ENCODE measurements at places on chromosomes 5 and 9. TPM values are rescaled to one million over a fixed set of nuclear protein-coding genes. Genes with fewer than 3 reads are reported as not detected.

GRCh38 chr9:109771087-109771486, 8.9 kb upstream of the PALM2AKAP2 start:
- DNase-seq: no peak

GRCh38 chr9:114149765-114150340, 5.5 kb upstream of the COL27A1 start:
- no peak for DNase-seq

DNA sequence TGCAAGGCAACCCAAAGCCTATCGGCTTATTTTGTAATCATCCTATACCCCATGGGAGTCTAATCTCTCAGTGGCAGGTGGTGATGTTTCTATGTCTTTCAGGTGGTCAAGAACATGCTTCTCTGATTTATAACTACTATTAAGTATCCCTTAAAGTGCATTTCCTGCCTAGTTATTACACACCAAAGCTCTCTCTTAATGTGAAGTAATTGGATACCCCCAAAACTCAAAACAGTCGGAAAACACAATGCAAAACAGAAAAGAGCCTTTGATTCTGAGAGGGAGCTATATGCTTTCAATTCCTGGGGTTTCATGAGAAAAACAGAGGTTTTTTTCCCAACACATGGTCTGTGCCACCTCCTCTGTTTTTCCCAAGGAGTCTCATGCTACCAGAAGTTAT, 416.4 kb downstream of the CSNK1G3 start:
- DNase-seq: no peak

DNA sequence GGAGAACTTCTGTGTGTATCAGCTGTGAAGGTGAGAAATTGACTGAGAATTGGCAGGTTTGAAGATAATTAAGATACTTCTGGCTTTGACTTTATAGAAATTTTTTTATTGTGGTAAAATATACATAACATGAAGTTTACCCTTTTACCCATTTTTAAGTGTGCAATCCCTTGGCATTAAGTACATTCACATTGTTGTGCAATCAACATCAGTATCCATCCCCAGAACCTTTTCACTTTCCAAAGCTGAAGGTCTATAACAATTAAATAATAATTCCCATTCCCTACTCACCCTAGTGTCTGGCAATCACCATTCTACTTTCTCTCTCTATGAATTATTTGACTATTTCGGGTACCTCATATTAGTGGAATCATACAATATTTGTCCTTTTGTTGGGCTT, 69.9 kb downstream of the ACTBL2 start:
- no peak for DNase-seq

DNA sequence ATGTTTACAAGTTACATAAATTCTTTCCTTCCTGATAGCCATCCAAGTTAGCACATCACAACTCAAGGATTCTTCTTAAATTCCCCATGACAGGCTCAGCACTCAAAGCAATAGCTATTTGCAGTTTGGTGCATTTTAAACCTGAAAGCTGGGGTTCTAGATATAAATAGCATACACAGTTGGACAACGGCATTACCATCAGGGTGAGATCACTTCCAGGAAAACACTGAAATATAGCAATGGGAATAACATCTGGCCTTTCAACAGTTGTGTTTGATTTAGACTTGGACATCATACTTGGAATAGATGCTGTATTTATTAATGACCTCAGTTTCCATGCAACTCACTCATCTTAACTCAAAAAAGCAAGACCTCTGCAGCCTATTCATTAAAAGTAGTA, 24.7 kb upstream of the LECT2 start:
- no peak for DNase-seq

Gene DCAF12
- total RNA-seq: 28.6 TPM

Gene STPG3
- total RNA-seq: not detected

Gene IGFBPL1
- total RNA-seq: not detected

Gene ACOT12
- total RNA-seq: not detected

Measured in HT-29 (cell line).